ENCODE measurements at places on chromosomes 3 and 15. TPM values are rescaled to one million over a fixed set of nuclear protein-coding genes. Genes with fewer than 3 reads are reported as not detected.

Gene CLDN1
- total RNA-seq = 0.20 TPM

Gene PRICKLE2
- 32.0 TPM for total RNA-seq

Gene CCRL2
- total RNA-seq = under 0.01 TPM

Gene PLA2G4D
- not detected for total RNA-seq

Gene CATSPER2
- total RNA-seq = 0.39 TPM

Gene TM2D3
- total RNA-seq = 25.0 TPM

Gene GOLGA8S
- total RNA-seq = not detected

Gene LRRIQ4
- total RNA-seq = not detected

Gene GOLGA6A
- not detected for total RNA-seq

Gene DAZL
- total RNA-seq = 0.37 TPM

All from subcutaneous preadipocyte (primary cell).